ENCODE measurements at places on chromosomes 5 and 9.

DNA sequence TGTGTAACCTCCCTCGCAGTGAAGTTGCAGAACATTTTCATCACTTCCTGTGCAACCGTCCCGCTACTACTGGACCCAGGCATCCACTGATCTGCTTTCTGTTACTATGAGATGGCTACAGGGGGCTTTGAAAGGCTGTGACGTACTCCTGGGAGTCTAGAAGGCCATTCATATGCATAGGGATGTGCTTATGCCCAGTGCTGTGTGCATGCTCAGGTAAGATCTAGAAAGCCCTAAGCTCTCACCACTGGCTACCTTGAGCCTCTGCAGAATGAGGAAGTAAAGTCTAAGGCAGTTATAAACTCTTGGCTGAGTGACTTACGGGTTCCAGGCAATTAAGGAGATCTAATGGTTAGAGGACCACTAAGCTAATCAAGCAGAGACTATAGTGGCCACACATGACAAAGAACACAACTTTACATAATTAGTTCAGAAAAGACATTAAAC lies 11.8 kb downstream of the HNRNPAB start:
- no peak for DNase-seq

DNA sequence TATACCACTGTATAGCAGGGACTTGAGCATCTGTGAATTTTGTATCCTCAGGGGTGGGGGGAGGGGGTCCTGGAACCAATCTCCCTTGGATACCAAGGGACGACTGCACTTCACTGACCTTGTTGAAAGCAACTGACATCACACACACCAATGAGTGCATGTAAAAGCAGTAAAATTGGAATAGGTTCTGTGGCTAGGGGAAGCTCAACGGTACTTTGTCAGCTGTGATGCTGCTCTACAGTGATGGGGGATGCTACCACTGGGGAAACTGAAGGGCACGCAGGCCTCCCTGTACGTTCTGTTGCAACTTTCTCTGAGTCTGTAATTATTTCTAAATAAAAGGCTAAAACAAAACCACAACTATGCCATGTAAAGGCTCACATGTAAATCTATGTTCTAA lies 47.0 kb upstream of the RETREG1 start:
- DNase-seq: no peak

GRCh38 chr9:137515338-137515724 lies 34.9 kb downstream of the PNPLA7 start:
- DNase-seq: no peak

DNA sequence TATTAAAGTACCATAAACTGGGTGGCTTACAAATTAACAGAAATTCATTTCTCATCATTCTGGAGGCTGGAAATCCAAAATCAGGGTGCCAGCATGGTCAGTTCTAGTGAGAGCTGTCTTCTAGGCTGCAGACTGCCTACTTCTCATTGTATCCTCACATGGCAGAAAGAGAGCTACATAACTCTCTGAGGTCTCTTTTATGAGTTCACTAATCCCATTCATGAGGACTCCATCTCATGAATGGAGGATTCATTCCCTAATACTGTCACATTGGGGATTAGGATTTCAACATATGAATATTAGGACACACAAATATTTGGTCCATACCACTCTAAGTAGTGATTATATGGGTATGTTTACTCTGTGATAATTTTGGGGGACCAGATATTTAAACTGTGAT lies 84.0 kb downstream of the ERP44 start:
- no peak for DNase-seq

DNA sequence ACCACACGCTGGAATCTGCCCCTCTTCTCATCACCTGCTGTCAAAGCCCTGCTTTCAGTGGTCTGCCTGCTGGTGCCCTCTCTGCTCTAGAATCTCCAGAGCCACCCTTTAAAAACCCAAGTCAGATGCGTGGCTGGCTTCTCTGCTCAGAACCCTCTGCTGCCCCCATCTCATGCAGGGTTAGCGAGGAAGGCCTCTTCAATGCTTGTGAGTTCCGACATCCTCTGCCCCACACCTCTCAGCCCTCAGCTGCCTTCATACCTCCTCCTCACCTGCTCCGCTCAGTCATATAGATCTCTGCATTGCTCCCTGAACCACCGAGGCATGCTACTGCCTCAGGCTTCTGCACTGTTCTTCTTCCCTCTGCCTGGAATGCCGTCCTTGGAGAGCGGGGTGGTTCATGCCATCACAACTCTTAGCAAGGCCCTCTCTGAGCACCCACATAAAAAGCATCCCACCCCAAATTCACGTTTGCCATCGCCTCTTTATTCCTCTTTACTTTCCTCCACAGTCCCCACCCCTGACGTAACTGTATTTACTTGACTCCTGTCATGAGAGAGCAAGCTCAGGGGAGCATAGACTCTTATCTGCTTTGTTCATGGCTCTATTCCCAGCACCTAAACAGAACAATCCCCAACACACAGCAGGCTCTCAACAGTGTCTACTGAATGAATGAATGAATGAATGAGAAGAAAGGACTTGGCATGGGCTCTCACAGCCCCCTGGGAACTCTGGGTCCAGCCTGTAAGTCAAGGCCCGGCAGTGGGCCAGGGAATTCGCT lies 10.4 kb downstream of the SHB start:
- DNase-seq: no peak

DNA sequence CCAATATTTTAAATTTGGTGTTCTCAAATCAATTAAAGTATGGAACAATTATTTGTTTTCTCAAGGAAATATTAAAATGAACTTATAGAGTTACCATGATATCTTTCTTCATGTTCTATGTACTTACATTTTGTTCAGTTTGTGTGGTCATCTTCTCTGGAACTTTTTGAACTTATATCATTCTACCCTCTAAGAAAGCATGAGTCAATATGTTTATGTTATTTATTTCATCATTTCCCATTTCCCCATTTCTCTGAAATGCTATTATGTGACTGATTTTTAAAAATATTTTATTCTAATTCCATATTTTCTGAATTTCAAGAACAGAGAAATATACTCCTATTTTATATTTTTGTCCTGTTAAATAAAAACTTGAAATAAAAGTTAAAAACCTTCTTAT lies 123.5 kb upstream of the ACOT12 start:
- peak; percentile 20 for DNase-seq

- no peak for DNase-seq
These were observed 233.8 kb downstream of the GAS1 start for GRCh38 chr9:86713470-86713869.

GRCh38 chr9:128723352-128723865 lies 518 bp downstream of the ZDHHC12 start:
- DNase-seq: no peak

DNA sequence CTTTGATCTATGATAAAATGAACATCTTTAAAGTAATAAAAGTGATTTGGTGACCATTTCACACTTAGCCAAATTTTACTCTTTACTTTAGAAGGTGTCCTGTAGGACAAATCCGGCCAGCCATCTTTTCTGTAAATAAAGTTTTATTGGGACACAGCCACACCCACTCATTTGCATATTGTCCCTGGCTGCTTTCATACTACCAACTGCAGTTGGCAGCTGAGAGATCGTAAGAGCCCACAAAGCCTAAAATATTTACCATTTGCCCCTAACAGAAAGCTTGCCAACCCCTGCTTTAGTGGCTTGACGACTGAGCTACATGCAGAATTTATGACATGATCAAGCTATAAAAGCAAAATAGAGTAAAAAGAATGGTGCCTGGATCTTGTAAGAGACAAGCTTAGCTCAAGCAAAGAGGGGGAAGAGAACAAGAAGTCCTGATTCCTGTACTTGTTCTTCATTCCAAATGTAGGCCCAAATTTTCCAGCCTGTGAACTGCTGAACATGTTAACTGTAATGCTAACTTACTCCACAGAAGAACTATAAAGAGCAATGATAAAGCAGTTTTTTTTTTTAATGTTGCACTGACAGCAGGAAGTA lies 7.4 kb upstream of the FBXO10 start:
- DNase-seq: no peak

DNA sequence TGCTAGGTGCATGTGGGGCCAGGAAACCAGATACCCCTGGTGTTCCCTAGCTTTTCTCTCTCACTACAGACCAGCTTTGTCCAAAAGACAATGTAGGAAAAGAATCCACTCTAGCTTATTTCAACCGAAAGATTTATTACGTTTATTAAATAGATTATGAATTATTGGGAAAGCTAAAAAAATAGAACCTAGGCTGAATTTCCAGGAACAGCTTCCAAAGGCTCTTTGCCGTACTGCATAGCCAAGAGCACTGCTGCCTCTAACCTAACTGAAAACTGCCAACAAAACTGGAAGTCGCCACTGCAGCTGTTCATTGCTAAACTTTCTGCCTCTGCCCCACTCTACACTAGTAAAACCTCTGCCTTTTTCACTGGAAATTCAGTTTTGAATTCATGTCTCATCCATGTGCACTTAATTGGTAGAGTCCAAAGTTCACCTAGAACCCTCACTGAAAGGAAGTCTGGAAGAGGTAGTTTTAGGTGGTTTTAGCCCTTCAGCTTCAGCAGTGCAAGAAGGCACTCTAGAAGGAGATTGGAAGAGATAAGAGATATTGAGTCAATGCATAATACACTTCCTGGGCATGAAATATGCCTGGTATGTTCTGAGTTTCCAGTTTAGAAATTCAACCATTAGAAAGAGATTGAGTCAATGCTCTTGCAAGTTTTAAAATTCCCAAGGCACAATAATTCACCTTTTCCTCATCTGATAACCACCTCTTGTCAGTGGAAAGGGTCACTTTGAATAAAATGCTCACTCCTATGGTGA lies 927.9 kb downstream of the MAT2B start:
- no peak for DNase-seq

DNA sequence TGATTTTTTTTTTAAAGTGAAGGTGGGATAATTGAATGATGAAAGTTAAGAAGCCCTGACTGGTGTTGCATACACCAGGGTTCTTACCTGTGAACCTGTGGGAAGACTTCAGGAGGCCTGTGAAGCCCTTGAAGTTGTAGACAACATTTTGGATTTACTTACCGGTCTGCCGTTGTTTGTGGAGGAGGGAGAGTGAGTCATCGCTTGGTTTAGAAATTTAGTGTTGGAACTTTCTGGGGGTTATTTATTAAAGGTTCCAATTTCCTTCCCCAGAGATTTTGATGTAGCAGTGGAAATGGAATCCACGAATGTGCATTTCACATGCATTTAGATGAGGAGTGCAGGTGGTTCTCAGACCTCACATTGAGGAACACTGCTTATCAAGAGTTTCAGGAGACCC lies 49.6 kb downstream of the ARHGAP26 start:
- DNase-seq: peak; percentile 56
